Stimulated activated CD8-positive, alpha-beta memory T cell treated with anti-CD3 and anti-CD28 coated beads, Interleukin-15, amount 100 ng/mL, for 4 hours (primary cell): ENCODE measurements at places on chromosomes 5 and 9.

GRCh38 chr9:101235105-101235866 is 149.5 kb downstream of the BAAT start:
- DNase-seq: no peak

GRCh38 chr5:125484272-125484741 is 737.9 kb upstream of the ZNF608 start:
- DNase-seq: no peak

GRCh38 chr5:172769616-172770373 is 1.2 kb downstream of the DUSP1 start:
- DNase-seq: no peak

DNA sequence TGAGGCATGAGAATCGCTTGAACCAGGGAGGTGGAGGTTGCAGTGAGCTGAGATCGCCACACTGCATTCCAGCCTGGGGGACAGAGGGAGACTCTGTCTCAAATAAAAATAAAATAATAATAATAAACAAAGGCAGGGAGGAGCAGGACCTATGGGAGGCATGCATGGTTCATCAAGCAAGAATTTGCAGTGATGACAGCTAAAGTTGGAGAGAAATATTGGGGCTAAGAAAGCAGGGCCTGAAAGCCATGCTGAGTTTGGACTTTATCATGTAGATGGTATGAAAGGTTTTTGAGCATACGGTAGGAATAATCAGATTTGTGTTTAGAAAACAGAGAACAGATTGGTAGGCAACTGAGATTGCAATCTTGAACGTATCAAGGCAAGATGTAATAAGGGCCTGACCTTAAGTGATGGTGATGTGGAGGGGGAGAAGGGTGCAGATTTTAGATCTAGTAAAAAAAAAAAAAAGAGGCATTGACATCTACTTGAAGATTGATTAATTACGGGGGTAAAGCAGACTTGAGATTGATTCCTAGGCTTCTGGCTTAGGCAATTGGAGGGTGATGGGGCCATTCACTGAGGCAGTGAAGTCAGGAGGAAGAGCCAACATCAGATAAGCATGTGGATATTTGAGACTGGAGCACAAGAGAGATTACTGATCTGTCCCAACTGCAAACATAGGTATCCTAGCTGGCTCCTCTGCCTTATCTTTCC is 50.7 kb downstream of the CFAP95 start:
- DNase-seq: no peak
